ENCODE measurements at places on chromosomes 7 and 10.

DNA sequence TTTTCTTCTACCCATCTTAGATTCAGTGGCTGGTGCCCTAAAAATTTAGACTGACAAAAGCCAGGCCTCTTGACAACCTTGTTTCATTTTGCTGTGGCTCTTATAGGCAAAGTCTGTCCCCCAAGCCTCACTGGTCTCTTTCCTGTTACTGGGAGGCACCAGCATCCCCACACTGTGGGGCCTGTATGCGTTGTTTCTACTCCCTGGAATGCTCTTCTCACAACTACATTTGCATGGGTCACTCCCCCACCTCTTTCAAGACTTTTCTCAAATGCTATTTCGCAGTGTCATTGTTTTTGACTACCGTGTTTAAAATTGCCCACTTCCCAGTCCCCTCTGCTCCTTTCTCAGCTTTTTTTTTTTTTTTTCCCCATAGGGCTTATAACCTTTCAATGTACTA lies 108.7 kb upstream of the DGKB start:
- DNase-seq = no peak

- no peak for DNase-seq
Measured at GRCh38 chr7:85522070-85522469, 335.2 kb upstream of the SEMA3D start.

GRCh38 chr7:70044981-70045380 lies 446.7 kb downstream of the AUTS2 start:
- no peak for DNase-seq

- no peak for DNase-seq
Measured at GRCh38 chr10:47379901-47380300, 4.2 kb downstream of the ZNF488 start.

GRCh38 chr7:39624935-39625694 lies 1.7 kb downstream of the RALA start:
- no peak for DNase-seq

GRCh38 chr10:5762531-5762930 lies 50.7 kb downstream of the GDI2 start:
- DNase-seq = no peak

- DNase-seq = no peak
Measured at GRCh38 chr7:104207348-104207730, 474 bp downstream of the ORC5 start.

- DNase-seq = no peak
Measured at GRCh38 chr7:19118636-19119371, 1.4 kb upstream of the TWIST1 start.

GRCh38 chr10:75106242-75106641 lies 5.2 kb upstream of the SAMD8 start:
- no peak for DNase-seq

- no peak for DNase-seq
Measured at GRCh38 chr10:73723516-73723915, 20.7 kb upstream of the SEC24C start.

DNA sequence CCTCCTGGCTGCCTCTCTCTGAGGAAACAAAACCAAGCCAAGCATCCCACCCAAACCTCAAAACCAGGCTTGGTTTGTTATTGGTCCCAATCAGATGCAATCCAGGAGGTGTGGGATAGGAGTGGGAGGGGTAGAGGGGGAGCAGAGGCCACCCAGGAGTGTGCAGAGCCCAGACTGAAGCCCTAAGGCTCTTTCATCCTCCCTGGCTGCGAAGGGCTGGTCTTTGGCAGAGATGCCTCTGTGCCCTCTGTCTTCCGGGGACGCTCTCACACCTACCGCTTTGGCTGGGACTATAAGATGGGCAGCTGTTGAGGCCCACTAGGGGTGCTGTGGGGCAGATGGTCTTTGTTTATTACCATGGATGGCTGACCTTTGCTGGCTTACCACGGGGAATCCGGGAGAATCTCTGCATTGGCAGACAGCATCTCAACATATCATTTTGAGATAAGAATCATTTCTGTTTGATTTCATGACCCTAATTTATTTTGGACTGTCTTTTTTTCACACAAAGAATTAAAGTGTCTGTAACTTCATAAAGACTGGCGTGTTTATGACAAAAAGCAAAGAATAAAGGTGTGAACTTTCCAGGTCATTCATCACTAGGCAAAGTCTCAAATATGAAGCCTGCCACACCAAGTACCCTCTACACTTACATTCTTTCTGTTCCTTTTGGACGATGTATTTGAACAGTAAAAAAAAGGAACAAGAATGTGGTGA lies 6.5 kb upstream of the DENND2A start:
- DNase-seq = peak; percentile 6

All from T-helper 2 cell (primary cell).